CD4-positive, alpha-beta T cell treated with Interleukin-2 at 100 ng/mL for 4 hours (primary cell): ENCODE measurements at places on chromosomes 16 and 17.

DNA sequence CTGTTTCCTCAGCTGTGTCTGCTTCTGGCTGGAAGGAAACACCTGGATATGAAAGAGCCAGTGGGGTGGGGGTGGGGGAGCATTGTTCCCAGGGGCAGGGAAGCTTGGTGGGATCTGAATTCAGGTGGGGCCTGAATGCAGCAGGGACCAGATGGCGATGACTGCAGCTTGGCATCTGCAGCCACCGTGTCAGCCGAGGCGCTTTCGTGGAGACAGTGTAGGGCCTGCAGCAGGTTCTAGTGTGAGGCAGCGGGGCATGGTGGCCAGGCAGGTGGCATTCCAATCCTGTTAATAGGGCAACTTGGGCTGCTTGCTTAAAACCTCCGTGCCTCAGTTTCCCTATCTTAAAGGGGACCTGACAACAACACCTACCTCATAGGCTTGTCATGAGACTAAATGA lies 1.7 kb downstream of the PIK3R6 start:
- DNase-seq: no peak

DNA sequence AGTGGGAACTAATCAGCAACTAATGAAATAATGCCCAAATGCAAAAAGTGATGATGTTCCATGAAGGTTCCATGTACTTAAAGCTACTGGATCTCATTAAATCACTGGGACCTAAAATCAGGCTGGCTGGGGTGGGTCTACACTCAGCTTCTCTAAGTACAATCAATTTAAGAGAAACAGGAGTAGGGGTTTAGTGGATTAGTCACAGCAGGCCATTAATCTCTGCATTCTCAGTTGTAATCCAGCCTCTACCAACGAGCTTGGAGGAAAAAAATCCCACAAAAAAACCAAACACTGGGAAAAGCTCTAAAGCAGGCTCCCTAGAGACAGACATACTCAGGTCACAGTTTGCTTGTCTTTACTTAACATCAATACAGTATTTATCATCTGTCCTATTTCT lies 15.0 kb downstream of the CA10 start:
- no peak for DNase-seq

- DNase-seq: no peak
Measured at GRCh38 chr17:2903193-2903974, 107.1 kb downstream of the RAP1GAP2 start.

- DNase-seq: no peak
Measured at GRCh38 chr16:76941113-76941512, 249.9 kb upstream of the MON1B start.

- DNase-seq: no peak
Measured at GRCh38 chr16:86986809-86987487, 330.2 kb downstream of the C16orf95 start.

- peak; percentile 34 for DNase-seq
Measured at GRCh38 chr17:29005936-29006511, at the start of gene SEZ6. Gene SEZ6, minus strand, starts transcription at chr17:29006033. Its CDS starts 164 bp downstream, at chr17:29005869.

DNA sequence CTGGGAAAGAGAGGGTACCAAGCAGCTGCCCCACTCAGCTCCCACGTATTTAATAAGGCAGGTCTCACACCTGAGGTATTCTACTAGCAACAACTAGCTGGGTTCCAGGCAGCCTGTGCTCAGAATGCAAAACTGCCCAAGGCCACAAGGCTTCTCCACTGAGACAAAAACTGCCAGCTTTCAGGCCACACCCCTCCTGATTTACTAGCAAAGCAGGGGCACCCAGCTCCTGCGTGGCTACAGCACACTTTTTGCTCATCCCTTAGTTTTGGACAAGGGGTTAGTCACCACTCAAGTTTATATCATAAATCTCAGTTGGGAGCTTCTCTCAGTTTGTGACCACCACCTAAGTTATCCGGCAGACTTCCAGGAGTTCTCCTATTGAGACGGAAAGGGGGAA lies 494.6 kb downstream of the CDH11 start:
- DNase-seq: no peak

DNA sequence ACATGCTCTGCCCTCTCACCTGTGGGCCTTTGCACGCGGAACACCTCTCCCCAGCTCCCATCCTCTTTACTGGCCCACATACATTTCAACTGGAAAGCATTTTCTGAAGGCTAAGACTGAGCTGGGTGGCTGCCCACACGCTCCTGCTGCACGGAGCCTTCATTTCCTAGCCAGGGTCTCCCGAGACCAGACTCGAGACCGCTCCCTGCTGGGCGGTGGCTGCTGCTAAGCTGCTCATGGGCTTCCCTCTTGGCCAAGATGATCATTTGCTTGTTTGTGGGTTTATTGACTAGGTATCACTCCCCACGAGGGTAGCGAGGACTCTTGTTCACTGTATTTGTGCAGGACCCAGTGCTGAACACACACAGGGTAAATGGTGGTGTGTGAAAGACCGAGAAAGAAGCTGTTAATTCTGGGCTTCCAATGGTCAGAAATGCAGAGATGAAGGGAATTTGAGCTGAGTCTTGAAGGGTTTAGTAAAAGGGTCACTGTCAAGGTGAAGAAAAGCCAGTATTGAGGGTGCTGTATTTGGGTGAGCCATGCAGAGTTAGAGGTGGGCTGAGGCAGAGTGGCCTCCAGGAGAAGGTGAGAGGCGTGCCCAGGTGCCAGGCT lies 907 bp downstream of the TRAPPC2L start:
- peak; percentile 78 for DNase-seq
